ENCODE measurements at places on chromosomes 1 and 21.
A peak's percentile ranks its signal among the peaks of the same experiment; 100 is the strongest.

- no peak for DNase-seq
Measured at GRCh38 chr1:119347858-119348257, 20.7 kb upstream of the HAO2 start.

GRCh38 chr1:221900678-221901077, 158.8 kb upstream of the DUSP10 start:
- no peak for DNase-seq

- DNase-seq, result no peak
Measured at GRCh38 chr1:205827623-205828022, 14.6 kb upstream of the SLC41A1 start.

DNA sequence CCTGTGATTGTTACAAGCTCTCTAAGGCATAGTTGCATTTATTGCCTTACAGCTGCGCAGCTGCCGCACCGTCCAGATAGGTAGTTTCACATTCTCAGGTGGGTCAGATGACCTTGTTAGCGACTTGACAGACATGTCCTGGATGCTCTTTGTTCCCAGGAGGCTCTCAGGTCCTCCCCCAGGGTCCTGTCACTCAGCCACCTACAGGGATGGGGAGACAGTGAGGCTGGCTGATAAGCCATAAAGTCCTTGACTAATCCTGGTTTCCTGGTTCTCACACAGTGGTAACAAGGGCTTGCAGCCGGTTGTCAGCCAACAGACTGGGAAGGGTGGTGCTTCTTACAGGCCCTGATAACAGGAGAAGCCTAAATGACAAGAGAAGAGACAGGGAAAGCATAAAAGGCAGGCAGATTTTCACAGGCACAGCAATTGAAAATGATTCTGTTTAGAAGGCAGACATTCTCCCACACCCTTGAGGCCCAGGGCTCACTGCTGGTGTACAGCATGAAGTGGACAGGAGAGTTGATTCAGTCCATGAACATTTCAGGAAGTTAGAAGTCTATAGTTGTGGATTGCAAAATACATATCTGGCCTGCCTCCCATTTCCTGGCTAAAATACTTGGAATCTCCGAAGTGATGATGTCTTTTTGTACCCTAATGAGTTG, 2.9 kb downstream of the ARF1 start:
- DNase-seq, result no peak

DNA sequence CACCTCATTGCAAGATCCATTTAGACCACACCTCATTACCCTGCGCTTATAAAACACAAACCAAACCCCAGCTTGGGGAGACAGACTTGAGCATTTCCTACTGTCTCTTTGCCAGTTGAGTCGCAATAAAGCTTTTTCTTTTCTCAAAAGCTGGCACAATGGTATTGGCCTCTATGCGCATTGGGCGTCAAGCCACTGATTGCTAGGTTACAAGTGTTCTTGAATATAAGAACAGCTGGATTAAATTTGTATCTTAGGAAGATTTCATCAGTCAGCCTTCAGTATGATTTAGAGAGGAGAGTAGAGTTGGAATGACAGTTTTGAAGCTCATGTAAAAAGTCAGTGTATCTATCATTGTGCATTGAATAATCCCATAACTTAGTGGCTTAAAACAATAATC, 84.9 kb upstream of the RAB4A start:
- no peak for DNase-seq

DNA sequence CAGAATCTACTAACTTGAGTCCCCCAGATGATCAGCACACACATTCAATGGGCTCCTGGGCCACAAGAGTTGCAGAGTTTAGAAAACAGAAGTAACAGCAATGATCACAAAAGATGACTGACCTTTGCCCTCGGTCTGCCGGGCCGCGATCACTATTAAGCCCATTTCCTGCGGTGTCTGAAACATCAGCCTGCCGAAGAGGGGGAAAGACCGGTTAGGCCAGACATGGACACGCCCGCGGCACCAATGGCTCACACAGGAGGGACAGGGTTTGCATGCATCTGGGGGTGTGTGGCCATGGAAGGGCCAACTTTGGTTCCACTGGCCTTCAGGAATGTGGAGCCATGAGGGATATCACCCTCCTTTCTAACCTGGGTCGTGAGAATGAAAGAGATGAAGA, 68.2 kb downstream of the SIM2 start:
- DNase-seq, result no peak

DNA sequence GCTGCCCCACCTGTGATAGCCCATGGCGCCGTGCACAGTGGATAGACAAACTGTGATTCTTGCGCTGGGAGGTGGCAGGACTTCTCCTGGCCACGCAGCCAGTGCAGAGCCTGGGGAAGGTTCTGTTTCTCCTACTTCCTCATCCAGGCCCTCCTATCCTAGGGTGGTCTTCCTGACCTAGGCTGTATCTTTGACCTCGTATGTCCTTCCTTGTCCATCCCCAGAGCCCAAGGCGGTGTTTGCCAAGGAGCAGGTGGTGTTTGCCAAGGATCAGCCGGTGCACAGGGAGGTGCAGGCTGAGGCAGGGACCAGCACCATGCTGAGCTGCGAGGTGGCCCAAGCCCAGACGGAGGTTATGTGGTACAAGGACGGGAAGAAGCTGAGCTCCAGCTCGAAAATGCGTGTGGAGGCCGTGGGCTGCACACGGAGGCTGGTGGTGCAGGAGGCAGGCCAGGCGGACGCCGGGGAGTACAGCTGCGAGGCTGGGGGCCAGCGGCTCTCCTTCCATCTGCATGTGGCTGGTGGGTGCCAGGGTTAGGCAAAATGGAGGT, 63.9 kb downstream of the OBSCN start:
- no peak for DNase-seq

GRCh38 chr1:914891-915280, 8.8 kb upstream of the SAMD11 start:
- no peak for DNase-seq

- DNase-seq, result no peak
Measured at GRCh38 chr1:48215222-48215621, 7.3 kb upstream of the SLC5A9 start.

DNA sequence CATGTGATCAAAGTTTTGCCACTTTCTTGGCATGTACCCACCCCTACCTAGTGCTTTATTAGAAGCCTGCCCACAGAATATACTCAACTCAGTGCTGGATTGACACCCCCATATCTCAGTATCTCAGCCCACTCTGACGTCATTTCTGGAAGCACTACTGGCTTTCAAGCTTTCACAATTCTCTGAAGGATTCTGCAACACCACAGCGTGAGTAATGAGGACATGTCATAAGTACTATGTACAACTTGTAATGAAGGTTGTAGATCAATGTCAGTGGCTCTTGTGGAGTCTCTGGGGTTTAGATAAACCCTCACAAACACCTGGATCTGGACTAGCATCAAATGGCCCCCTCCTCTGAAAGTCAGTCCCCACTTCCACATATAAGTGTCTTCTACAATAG, 57.2 kb downstream of the TNFSF4 start:
- DNase-seq, result peak; percentile 16

DNA sequence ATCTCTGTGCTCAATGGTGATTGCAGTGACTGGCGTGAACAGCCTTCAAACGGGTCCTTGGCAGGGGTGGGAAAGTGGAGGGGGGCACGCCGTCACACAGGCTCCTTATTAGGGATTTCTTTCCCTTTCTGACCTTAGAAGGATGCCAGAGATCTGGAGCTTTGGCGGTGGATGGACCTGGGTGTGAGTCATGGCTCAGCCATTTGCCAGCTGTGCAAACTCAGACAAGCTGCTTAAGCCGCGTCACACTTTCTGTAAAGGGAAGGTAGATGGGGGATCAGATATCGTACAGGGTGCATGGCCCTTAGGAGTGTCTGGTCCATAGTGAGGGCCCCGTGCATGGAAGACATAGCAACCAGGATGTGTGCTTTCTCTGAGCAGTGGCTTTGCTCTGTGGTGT, 48.3 kb upstream of the C1orf174 start:
- no peak for DNase-seq

GRCh38 chr1:233613252-233614172, at the start of gene KCNK1:
KCNK1 (plus strand) TSS chr1:233614106; CDS start chr1:233614172, 66 bp downstream.
- no peak for DNase-seq

Data from HuH-7 (cell line).